ENCODE measurements at places on chromosomes 7 and 10.
A peak's percentile ranks its signal among the peaks of the same experiment; 100 is the strongest.

GRCh38 chr7:92851732-92852131, 15.4 kb upstream of the CDK6 start:
- DNase-seq, result no peak

DNA sequence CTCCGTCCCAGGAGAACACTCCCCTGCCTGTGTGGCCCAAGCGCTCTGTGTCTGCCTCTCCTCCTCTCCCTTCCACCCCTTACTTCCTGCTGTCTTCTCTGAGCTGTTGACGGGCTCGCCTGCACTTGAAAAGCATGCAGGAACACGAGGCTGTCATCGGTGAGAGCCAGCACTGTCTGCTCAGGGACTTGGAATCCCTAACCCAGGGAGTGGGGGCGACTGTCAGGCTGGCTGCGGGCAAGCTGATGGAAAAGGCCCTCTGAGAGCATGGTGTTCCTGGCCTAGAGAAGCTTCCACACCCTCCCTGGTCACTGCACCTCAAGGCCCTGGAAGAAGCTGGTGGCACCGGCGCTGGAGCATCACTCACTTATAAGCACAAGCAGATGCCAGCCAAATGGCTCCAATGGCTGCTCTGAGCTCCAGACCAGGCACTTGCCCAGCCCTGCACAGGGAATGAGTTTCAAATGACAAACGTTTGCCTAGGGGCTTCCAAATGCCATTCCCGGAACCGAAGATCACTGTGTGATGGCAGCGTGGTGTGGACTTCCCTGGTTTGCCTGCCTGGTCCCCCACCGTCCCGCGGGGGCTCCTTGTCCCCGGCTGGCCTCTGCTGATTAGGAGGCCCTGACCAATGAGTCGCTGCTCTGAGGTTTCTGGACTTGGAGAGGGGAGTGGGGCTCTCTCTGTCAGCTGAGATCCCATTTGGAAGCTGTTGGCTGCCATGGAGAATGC, 56.7 kb upstream of the EBF3 start:
- DNase-seq, result no peak

- no peak for DNase-seq
Measured at GRCh38 chr7:54591404-54592386, 49.5 kb downstream of the VSTM2A start.

DNA sequence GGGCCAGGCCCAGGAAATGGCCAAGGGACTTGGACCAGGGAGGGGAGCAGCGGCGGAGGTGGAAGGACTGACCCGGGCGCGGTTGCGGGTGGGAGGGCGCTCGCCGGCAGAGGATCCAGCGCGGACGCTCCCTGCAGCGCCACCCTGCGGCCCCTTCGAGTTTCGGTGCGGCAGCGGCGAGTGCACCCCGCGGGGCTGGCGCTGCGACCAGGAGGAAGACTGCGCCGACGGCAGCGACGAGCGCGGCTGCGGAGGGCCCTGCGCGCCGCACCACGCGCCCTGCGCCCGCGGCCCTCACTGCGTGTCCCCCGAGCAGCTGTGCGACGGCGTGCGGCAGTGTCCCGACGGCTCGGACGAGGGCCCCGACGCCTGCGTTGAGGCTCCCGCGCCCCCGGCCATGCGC, 16.8 kb upstream of the ZNF467 start:
- peak; percentile 36 for DNase-seq

DNA sequence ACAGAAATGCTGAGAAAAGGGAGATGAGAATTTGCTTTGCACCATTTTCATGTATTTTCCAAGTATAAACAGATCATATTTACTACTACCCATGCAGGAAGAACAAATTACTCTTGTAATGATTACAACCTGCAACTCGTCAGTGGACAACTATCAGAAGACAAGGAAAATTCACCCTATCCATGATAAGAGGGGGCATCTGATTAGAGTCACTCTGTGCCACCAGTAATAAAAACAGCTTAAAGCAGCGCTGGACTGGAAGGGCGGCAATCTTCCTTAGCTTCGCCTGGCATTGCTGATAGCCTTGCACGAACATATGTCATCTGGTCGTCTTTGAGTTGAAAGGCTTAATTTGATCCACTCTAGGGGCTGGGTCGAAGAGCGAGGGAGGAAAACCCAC, 162.7 kb downstream of the SFMBT2 start:
- DNase-seq, result no peak

GRCh38 chr7:142759433-142759832, 10.2 kb downstream of the PRSS1 start:
- DNase-seq, result no peak

DNA sequence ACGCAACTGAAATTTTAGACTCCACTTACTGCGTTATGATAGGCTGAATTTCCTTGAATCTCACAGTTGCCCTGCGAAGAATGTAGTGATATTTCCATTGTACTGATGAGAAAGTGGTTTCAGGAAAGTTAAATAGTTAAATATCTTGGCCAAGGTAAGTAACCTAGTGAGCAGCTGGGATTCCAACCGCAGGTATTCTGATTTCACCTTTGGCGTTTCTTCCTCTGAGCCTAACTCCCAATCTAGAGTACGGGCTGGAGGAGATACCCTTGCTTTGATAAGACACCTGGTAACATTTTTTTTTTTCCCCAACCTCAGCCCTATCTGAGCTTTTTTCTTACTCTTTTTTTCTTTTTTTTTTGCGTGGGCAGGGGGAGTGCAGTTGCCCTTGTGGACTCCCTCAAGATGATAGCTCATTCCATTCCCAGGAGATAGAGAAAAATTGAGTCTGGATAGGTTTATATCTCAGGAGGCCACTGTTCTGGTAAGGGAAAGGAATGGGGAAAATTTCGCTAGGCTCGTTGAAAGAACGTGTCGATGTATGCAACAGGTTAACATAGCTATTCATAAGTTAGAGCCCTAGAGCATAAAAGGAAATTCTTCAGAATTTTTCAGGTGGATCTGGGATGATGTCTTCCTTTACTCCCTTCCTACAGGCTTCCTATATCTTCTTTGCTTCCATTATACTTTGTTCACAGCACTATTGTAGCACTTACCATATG, 3.1 kb upstream of the TAS2R38 start:
- no peak for DNase-seq

GRCh38 chr7:44327981-44328380, 2.6 kb upstream of the CAMK2B start:
- DNase-seq, result no peak

GRCh38 chr7:68488341-68489060, 1109.8 kb upstream of the AUTS2 start:
- DNase-seq, result no peak

- DNase-seq, result no peak
Measured at GRCh38 chr10:104109908-104110662, 11.9 kb upstream of the SFR1 start.

DNA sequence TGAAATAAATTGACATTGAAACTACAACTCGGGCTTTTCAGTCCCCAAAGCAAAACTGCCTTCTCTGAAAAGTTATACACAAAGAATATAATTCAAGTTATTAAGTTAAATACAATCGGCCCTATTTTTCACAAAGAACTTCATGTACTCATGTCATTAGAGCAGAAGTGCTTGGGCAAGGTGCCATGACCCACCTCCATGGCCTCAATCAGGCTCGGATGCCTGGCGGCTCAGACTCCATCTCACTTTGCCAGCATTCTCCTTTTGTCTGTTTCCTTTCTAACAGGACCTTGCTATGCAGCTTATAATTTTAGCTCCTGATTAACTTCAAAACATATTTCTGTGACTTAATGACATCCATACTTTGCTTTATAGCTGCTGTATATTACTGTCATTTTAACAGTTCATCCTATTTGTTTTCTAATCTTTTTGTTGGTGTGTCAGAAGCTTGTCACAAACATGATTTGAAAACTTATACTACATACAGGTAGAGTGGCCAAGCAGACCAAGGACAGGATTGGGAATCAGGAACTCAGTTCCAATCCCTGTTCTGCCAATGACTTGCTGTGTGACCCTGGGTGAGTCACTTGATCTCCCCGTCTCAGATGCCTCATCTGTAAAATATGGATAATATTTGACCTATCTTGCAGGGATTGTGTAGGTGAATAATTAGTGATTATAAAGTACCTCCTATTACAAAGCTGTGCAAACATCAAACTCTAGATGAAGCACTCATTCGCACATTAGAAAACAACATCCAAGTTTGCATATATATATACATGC, 60.8 kb upstream of the ITGA8 start:
- no peak for DNase-seq

DNA sequence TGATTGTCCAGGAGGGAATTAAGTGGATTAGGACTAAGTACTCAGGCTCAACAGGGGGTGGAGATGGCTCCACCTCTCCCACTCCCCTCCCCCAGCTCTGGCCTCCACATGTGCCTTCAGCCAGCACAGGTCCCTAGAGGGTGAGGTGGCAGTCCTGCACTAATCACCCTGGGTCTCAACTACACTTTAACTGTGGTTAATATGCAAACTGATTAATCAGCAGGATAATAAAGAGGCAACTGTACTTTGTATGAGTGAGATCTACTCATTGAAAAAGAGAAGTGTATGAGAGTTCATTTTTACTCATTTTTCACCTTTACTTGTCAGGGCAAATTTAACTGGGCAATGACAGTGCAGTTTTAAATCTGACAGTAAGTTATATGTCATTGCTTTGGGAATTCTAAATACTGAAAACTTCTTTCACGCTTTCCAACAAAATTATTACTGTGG, 223.8 kb upstream of the CCDC6 start:
- no peak for DNase-seq

DNA sequence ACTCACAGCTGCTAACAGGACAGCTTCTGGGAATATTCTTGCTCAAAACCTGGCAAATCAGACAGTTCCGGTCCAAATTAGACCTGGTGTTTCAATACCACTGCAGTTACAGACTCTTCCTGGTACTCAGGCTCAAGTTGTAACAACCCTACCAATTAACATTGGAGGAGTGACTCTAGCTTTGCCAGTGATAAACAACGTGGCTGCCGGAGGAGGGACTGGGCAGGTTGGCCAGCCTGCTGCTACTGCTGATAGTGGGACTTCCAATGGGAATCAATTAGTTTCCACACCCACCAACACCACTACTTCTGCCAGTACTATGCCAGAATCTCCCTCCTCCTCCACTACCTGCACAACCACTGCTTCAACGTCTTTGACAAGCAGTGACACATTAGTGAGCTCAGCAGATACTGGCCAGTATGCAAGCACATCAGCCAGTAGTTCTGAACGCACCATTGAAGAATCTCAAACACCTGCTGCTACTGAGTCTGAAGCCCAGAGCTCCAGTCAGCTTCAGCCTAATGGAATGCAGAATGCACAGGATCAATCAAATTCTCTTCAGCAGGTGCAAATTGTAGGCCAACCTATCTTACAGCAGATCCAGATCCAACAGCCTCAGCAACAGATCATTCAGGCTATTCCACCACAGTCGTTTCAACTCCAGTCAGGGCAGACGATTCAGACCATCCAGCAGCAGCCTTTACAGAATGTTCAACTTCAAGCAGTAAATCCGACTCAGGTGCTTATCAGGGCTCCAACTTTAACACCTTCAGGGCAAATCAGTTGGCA, 2.1 kb downstream of the SP4 start:
- DNase-seq, result no peak

GRCh38 chr10:22570733-22571430, 143.5 kb downstream of the PIP4K2A start:
- no peak for DNase-seq

DNA sequence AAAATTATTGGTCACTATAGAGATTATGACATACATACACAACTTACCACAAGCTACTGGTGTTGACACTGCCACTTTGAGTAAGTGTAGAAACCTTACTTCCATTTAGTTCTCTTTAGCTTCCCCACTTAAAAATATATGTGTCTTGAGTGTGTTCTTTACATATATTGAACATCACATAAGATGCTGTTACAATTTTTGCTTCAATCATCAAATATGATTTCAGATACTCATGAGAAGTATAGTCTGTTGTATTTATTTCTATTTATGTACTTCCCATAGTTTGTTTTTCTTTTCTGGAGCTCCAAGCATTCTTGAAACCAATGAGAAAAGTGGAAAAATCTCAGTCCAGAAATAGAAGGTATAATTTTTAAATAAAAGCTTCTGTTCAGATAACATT, 102.7 kb upstream of the SDK1 start:
- DNase-seq, result no peak

DNA sequence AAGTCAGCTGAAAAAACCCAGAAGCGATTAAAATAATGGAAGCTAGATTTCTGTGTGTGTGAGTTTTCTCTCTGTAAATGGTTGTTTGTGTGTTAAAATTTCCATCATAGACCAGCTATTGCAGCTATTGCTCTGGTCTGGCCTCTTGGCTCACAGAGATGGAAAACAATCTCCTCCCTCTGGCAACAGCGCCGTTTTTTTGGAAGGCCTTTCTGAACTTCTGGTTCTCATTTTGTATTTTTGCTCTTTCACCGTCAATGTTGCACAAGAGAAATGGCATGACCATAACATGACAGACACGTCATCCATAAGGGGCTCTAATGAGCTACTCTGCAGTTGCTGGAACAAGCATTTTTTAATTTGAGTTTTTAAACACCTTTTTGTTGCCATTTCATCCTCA, 91.0 kb downstream of the CUBN start:
- no peak for DNase-seq

GRCh38 chr7:138941545-138941944, 39.6 kb downstream of the KIAA1549 start:
- DNase-seq, result no peak

- no peak for DNase-seq
Measured at GRCh38 chr10:95304463-95304862, 13.7 kb upstream of the PDLIM1 start.

- no peak for DNase-seq
Measured at GRCh38 chr10:126043389-126043788, 147.0 kb downstream of the FANK1 start.

DNA sequence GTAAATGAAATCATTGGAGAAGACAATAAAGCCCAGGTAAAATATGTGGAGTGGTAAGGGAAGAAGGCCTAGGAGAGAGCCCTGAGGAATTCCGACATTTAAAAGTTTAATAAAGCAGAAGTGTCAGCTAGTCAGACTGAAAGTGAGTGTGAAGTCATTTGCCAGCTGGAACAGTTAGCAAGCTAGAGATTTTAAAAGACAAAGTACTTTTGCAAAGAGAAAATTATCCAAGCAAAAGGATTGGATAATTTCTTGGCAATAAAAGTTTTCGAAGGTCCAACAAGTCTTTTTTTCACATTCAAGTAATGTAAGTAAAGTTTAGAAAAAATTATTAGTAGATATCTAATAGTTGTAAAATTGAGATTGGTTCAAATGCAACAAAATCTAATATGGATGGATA, 27.1 kb upstream of the SEMA3C start:
- DNase-seq, result no peak

DNA sequence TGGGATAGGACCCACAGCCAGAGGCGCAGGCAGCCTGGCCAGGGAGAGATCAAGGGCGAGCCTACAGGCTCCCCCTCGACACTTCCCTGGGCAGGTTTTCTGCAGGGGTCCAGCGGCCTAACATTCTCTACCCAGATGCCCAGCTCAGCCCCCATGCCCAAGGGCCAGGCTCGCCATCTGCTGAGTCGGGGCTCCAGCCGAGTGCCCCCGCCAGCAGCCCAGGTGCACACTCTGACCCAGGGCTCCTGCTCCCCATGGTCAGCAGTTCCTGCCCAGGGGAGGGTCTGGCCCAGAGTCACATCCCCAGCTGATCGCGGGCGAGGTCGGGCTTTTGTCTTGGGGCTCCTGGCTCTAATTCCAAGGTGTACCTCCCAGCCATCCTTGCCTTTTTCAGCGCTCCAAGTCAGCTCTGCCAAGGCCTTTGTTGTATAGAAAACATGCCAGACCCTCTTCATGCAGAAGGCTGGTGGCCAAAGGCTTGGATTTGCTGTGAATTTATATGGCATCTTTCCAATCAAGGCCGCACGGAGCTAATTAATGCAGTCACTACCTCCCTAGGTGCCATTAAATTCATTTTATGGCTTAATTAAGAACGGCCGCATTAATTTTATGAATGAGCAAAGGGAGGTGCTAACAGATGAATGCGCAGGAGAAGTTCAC, 120.6 kb downstream of the LRRC18 start:
- DNase-seq, result no peak

- DNase-seq, result no peak
Measured at GRCh38 chr10:99528494-99529441, 4.0 kb upstream of the NKX2-3 start.
